Mesenteric fat pad (tissue), 1 donor: ENCODE measurements at places on chromosomes 4 and X.

DNA sequence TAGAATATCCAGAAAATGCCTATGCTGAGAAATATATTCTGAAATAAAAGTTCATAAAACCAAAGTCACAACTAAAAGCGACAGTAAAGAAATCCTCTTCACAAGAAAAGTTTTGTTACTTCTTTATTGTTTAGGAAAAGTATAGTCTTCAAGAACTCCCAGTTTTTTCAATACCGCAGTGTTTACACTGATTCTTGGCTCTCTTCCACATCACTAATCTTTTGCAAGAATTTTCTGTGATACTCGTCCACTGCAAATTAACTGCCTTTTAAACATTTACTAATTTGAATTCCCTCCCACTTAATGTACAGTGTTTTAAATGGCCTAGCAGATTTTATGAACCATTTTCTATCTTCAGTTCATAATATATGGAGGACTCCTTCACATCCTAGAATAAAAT lies 65.1 kb downstream of the HPGDS start:
- no peak for DNase-seq

- no peak for DNase-seq
Measured at GRCh38 chrX:75229774-75230173, 44.1 kb upstream of the UPRT start.

DNA sequence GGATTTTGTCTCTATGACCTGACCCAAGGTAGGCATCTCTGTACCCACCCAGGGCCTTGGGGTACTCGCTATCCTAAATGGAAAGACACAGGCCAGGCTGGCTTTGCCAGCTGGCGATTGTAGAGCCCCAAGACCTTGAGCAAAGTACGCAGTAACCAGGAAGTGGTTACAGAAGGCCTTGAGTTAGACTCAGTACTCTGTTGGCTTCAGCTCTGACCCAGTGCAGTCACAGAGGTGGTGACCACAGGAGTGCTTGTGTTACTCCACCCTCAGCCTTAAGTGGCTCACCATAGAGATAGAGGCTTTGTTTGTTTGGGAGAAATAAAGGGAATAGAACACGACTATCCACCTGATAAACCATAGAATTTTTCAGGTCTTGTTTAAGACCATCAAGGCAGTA lies 880.5 kb upstream of the POU3F4 start:
- DNase-seq, result no peak

DNA sequence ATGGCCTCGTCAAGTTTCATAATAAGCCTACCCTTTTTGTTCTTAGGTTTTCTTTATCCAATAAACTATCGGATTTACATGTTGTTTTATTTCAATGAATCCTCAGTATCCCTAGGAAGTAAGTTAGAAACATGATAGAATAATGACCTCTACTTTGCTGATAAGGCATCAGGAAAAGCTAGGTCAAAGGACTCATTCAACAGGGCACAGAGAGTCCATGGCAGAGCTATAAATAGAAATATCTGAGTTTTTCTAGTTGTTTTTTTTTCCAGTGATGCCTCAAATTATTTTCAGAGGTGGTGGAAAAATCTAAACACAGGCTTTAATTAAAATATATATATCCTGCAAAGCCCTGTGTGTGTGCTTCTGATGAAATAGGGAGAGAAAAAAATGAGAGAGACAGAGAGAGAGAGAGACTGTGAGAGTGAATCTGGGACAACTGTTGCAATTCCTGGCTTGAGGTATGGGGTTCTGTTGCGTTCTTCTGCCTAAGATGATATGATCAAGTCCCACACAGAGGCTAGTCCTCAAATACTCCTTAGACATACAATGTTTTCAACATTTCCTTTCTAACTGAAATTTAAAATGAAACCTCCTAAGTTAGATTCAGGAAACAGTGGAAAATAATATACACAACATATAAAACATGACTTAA lies 139.9 kb downstream of the HDX start:
- DNase-seq, result no peak

- DNase-seq, result no peak
Measured at GRCh38 chr4:183183906-183184535, 85.0 kb downstream of the WWC2 start.

GRCh38 chr4:30757357-30757756 lies 37.2 kb downstream of the PCDH7 start:
- DNase-seq, result no peak

DNA sequence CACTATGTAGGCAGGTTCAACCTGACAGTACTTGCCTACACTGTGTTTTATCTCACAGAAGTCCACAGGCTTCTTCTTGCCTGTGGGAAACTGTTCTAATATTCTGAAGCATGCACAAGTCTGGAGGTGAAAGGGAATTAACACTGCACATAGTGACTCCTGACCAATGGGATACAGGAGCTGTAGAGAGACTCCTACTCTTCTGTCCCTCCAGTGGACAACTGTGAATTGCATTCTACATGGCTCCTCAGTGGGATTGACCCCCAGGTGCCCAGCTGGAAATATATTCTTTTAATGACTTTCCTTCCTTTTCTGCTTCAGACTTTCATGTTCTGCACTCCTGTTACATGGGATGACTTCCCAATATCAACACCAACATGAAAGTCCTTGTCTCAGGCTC lies 8.2 kb upstream of the YIPF6 start:
- no peak for DNase-seq

GRCh38 chr4:102321260-102321995 lies 23.9 kb downstream of the SLC39A8 start:
- DNase-seq, result no peak

GRCh38 chr4:63580796-63581475 lies 828.3 kb downstream of the TECRL start:
- no peak for DNase-seq

- no peak for DNase-seq
Measured at GRCh38 chr4:73205482-73205881, 53.1 kb downstream of the ANKRD17 start.

DNA sequence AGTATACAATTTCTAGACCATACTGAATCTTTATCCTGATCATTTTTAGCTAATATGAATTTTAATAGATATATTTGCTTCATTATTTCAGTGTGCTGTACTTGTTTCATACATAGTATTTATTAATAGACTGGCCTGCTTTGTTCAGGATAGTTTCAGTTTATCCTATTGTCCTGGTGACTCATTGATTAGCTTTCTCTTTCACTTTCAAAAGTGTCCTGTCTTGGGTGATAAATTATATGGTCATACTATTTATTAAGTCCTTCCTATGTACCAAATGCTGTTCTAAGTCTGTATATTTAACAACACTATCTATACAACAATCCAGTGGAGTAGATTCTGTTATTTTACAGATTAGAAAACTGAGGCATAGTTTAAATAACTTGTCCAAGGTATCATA lies 153.8 kb upstream of the RAPGEF2 start:
- no peak for DNase-seq

- no peak for DNase-seq
Measured at GRCh38 chr4:106365613-106366012, 3.0 kb downstream of the GIMD1 start.

GRCh38 chr4:109511414-109511813 lies 48.6 kb upstream of the MCUB start:
- no peak for DNase-seq

GRCh38 chr4:109977854-109978501 lies 65.3 kb downstream of the EGF start:
- DNase-seq, result no peak

- DNase-seq, result no peak
Measured at GRCh38 chrX:136250191-136251040, 784 bp downstream of the MAP7D3 start.
